ENCODE measurements at places on chromosomes 16 and 17.

DNA sequence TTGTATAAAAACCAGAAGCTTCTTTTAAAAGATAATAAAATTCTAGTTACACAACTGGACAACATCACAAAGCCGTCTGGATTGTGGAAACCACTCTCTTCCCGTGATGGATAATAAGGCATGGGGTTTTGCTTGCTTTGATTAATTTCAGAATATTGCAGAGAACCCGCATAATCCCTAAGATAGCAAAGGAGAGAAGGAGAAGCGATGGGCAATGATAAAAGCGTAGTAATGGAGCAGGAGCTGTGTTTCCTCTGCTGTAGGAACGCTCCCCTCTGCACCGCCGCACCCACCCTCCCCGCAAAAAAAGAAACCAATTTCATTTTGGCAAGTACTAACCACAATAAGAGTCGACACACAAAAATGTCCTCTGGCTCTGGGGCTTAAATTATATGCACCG is 340.9 kb upstream of the PSMD7 start:
- DNase-seq = no peak

- no peak for DNase-seq
Measured at GRCh38 chr17:16446338-16446983, 31.1 kb downstream of the TRPV2 start.

DNA sequence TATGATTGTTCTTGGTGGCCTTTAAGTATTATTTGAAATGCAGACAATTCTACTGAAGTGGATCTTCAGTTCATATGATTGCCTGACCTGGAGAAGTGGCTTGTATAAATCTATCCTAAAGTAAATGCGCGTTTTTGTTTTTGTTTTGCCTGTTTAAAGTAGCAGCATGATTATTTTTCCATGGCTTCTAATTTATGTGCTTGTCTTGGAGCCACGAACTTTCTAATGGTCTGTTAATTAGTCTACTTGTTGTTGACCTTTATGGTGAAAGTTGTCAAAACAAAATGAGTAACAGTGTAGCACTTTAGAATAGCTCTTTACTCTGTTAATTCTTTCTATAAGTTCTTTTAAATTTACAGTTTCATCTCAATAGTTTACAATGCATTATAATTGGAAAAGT is 1.7 kb downstream of the PRKAR1A start:
- DNase-seq = no peak

GRCh38 chr17:2107506-2107905 is 52.6 kb downstream of the HIC1 start:
- no peak for DNase-seq

DNA sequence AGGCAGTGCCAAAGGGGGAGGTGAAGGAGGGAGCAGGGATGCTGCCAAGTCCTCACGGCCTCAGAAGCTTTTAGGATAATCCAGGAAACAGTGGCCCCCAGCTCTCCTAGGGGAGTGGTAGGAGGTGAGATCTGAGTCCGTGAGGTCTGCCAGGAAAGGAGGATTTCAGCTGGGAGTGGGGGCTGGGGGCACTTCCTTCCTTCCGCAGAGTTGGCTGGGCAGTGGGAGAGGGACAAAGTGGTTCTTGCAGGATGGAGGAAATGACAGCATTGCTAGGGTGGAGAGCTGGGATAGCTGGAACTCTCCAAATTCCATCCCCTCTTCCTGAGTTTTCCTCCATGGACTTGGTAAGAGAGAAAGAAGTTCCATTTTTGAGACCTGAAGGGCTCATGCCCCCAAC is 4.8 kb upstream of the SP6 start:
- no peak for DNase-seq

GRCh38 chr16:73420244-73420643 is 372.3 kb upstream of the ZFHX3 start:
- no peak for DNase-seq

DNA sequence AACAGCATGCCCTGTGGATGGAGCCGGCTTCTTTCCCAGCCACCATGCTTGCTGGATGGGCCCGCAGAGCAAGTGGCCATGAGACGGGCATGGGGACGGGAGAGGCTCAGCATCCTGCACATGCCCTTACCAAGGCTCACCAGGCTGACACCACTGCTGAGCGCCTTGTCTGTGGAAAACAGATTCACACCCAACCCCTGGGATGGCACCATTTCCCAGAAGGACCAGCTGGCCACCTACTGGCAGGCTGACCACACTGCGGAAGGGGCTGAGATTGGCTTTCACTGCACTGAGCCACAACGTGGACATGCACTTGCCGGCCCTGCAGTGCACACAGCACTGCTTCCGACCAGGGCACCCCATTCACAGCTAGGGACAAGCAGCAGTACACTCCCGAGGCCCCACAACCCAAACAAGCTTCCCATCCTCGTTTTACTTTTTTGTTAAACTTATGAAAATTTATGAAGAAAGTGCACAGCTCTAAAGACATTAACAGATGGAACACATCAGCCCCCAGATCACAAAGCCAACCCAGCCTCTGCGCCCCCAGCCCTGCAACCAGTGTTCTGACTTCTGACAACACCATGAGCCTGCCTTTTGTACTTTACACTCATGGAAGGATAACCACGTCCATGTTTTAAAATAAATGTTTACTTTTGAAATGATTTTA is 13.9 kb upstream of the KRTAP17-1 start:
- DNase-seq = no peak

- DNase-seq = no peak
Measured at GRCh38 chr17:56867948-56868376, 34.0 kb downstream of the DGKE start.

DNA sequence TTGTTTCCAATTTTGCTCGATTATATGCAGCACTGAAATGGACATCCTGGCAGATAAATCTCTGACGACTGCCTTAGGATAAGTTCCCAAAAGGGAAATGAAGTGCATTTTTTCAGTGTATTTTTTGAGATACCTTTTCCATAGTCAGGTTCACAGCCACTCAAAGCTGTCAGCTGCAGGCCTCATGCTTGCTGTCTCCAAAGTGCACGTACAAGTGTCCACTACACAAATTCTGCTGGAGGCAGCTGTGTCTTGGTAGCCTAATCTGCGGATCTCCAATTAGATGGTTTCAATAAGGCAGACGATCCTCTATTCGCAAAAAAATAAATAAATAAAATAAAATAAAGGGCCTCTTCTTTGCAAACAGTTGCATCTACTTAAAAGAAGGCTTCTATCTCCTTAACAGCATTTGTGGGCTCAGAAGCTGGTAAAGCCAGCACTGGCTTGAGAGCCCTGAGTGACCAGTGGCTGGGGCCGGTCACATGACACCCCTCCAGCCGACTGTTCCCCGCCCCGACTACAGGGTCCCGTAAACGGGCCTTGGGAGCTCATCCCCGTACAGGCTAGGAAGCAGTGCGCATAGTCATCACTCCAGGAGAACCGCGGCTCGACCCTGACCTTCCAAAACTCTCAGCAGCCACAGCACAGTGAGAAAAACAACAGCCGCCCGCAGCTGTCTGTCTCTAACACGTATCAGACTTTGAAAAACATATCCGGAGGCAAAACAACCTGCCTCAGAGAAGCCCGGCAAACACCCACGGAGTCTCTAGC is 18.8 kb downstream of the RPH3AL start:
- peak; percentile 88 for DNase-seq

GRCh38 chr16:21720533-21720932 is 56.8 kb downstream of the OTOA start:
- no peak for DNase-seq

- DNase-seq = no peak
Measured at GRCh38 chr17:9986754-9987382, 81.8 kb upstream of the RCVRN start.

DNA sequence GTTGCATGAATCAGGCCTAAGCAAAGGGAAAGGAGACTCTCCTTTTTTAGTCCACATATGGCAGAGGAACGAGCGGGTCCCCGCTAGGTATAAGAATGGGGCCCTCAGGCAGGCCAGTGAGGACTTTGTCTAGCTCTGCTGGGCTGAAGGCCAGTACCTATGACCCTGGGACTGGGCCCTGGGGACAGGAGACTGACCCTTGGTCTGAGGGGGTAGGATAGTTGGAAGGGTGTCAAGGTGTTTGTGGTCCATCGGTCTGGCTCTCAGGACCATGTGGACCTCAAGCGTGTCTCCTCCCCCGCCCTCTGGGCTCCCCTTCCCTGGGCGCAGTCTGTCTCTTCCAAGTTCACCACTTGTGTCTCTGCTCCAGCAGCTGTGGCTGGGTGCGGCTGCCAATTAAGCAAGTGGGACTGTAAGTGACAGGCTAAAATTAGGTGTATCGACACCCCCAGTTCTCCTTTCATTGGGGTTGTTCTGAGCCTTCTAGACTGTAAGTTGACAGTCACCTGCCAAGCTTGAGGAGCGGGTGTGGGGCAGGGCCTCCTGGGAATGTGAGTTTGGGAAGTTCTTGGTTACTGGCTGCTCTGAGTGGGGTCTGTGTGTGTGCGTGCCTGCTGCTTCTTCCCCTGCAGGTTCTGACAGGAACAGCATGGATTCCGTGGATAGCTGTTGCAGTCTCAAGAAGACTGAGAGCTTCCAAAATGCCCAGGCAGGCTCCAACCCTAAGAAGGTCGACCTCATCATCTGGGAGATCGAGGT is 24.5 kb downstream of the AKAP1 start:
- no peak for DNase-seq

GRCh38 chr17:79790805-79791734 is 5.8 kb downstream of the CBX8 start:
- no peak for DNase-seq

DNA sequence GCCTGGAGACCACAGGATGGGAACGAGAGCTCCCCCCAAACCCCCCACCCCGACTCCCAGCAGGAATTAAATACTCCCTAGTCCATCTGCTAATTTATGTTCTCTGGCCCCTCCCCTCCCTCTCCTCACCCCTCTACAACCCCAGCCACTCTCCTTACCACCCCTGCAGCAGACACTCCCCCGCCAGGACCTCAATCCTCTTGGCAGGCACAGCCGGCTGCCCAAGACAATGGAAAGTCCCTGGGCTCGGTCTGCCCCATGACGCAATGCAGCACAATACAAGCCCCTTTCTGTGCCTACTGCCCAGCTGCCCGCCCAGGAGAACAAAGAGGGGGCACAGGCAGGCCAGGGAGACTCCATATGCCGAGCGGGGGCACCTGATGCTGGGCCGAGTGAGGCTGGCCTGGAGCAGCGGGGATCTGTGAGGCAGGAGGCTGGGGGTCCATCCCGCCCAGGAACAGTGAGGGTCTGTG is 30.3 kb upstream of the CDC42EP4 start:
- peak; percentile 88 for DNase-seq

DNA sequence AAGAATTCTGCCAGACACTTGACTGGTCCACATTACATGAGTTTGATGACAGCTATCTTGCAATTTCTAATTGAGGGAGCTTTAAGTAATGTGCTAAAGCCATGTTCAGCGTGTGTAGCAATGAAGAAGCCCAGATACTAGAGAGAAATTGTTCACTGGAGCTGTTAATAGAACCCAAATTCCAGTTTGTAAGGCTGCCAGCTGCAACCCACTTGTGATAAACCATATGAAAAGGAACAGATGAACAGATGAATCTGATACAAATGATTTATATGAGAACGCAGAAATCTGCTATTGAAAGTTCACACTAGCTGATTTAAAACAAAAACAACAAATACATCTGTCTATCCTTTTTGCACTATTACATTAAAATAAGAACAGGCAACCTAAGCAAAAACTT is 6.2 kb downstream of the NACA2 start:
- no peak for DNase-seq

GRCh38 chr17:72617557-72617956 is 474.9 kb downstream of the SLC39A11 start:
- DNase-seq = no peak

DNA sequence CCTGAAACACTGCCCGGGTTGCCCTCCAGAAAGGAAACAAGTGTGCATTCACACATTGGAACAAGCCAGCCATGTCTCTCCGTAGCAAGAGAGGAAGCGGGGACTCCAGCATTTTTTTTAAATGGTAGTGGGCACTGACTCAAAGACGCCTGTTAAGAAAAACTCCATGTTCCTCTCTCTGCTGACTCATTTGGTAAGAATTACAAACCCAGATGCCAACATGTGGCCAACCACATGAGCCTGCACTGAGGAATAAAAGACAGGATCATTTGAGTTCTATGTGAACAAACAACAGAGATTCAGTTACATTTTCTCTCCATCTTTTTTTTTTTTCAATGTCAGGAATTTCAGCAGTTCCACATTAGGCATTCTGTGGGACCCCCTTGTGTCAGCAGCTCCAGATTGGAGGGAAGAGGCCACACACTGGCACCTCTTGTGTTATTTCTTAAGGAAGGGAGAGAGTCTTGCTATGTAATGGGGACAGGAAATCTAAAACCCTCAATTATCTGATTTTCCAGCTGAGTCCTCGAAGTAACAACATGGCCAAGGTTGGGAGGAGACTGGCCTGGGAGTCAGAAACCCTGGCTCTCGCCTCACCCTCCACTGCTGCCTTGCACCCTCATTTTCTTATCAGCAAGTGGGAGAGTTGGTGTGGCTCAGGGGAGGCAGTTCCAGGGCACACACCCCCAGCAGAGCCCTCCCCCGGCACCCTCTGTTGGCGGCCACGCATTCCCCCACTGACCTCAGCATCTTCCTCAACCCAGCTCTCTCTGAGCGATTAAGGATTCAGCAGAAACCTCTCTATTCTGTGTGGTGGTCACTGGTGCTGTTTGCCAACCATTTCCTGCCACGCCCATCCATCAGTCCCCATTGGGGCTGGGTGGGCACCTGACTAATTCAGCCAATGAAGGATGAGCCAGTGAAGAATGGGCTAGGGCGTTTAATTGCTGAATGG is 173.0 kb downstream of the FOXL1 start:
- DNase-seq = no peak

DNA sequence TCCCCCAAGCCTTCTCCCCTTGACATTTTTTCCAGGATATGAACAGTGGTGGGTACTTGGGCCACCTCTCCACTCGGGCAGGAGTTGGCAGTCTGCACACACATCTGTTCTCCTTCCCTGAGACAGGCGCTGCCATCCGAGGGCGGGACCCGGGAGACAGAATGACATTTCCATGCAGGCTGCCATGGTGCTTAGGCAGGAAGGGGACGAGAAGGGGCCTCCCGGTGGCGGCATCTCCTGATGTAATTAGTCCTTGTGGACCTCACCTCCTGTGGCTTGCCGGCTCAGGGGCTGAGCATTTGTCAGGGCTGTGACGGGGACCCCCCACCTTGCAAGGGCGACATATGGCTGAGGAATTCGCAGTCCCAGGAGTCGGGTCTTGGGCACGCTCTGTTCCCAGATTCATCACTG is 197.2 kb downstream of the FOXL1 start:
- DNase-seq = peak; percentile 33

GRCh38 chr17:82160075-82160474 is 52.6 kb downstream of the CCDC57 start:
- DNase-seq = no peak

DNA sequence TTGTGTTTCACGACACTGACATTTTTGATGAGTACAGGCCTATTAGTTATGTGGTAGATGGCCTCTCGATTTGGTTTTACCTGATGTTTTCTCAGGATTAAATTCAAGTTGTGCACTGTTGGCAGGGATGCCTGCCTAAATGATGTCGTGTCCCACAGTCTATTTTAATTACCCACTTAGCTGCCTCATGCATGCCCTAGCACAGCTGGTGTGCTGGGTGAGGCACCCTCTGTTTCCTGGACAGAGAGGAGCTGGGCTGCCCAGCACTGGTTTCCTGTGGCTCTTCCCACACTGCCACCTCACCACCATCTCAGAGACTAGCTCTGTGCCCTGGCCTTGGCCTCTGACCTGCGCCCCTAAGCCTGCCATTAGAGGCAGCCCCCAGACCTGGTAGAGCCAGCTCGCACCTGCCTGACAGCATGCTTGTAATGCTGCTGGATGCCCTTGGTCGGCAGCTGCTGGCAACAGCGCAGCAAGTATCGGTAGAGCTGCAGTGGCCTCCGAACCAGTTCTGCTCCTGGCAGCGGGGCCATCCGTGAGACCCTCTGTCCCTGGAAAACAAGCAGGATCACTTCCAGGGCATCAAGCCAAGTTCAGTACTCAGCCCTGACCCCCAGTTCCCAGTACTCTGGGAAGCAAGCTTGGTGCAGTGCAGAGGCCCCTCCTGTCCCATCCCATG is 10.9 kb downstream of the LYRM9 start:
- DNase-seq = no peak

All from sciatic nerve (tissue), 2 donors.